Lower lobe of right lung (tissue), 2 donors: ENCODE measurements at places on chromosomes 2 and 18. TPM values are rescaled to one million over a fixed set of nuclear protein-coding genes. Genes with fewer than 3 reads are reported as not detected.
A peak's percentile ranks its signal among the peaks of the same experiment; 100 is the strongest.

GRCh38 chr18:38948436-38948835 is 1382.8 kb upstream of the CELF4 start:
- no peak overlapping the region for H3K4me3 ChIP-seq
- no peak overlapping the region for H3K27ac ChIP-seq
- no peak for DNase-seq

DNA sequence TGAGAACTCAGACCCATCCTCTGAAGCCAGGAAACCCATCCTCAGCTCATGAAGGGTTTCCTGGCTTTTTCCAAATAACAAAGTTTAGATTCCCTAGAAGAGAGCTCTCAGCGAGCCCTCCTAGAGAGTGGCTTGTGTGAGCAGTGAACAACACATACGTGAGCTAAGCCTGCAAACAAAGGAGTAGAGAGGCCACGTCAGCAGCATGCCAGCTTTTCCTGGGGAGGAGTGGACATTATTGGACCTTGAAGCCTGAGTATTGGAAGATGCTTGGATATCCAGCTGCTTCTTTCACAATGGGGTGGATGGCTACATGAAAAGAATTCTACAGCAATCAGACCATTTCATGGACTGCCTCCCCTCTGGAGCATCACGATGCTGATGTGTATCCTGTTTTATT is 21.1 kb downstream of the KIF5C start:
- no peak for DNase-seq
- H3K4me1 ChIP-seq = no peaks in the 10 kb centered on the region
- no peaks in the 10 kb centered on the region for H3K36me3 ChIP-seq
- H3K27ac ChIP-seq = no peak overlapping the region
- no peaks in the 10 kb centered on the region for H3K27me3 ChIP-seq
- no peak overlapping the region for H3K4me3 ChIP-seq

- H3K27ac ChIP-seq = no peak overlapping the region
- no peak for DNase-seq
- no peaks in the 10 kb centered on the region for H3K4me1 ChIP-seq
- no peaks in the 10 kb centered on the region for H3K27me3 ChIP-seq
- H3K36me3 ChIP-seq = no peaks in the 10 kb centered on the region
Observed at GRCh38 chr18:34643989-34644388, 66.1 kb upstream of the DTNA start.

GRCh38 chr2:1088192-1088860 is 137.7 kb downstream of the SNTG2 start:
- H3K36me3 ChIP-seq = no peaks in the 10 kb centered on the region
- DNase-seq = no peak
- H3K4me1 ChIP-seq = no peaks in the 10 kb centered on the region
- H3K4me3 ChIP-seq = no peak overlapping the region
- H3K27me3 ChIP-seq = no peaks in the 10 kb centered on the region

DNA sequence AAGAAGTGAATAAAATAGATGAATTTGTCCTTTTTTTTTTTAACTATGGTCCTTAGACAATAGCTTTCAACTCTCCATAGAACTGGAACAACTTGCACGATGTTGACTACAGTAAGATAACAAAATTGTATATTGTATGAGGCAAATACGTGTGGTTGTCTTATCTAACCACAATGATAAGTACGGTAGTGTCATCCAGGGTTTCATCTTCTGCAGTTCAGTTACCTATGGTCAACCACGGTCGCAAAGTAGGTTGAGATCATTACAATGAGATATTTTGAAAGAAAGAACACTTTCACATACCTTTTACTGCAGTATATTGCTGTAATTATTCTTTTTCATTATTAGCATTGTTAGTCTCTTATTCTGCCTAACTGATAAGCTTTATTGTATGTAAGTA is 295.2 kb downstream of the PARD3B start:
- H3K36me3 ChIP-seq = no peaks in the 10 kb centered on the region
- H3K27ac ChIP-seq = no peak overlapping the region
- H3K4me3 ChIP-seq = no peak overlapping the region
- H3K27me3 ChIP-seq = no peaks in the 10 kb centered on the region

- no peaks in the 10 kb centered on the region for H3K27me3 ChIP-seq
- DNase-seq = no peak
- H3K4me3 ChIP-seq = no peak overlapping the region
- no peaks in the 10 kb centered on the region for H3K36me3 ChIP-seq
- no peaks in the 10 kb centered on the region for H3K4me1 ChIP-seq
- H3K27ac ChIP-seq = no peak overlapping the region
Observed at GRCh38 chr18:1350931-1351450, 446.3 kb downstream of the ADCYAP1 start.

DNA sequence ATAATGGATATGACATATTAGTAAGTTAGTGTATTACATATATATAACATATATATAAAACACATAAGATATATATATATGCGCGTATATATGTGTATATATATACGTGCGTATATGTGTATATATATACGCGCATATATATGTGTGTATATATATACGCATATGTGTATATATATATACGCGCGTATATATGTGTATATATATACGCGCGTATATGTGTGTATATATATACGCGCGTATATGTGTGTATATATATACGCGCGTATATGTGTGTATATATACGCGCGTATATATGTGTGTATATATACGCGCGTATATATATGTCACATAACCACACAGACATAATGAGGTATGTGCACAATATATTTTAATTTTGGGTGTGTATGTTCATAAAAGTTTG is 327.8 kb downstream of the MEIS1 start:
- H3K36me3 ChIP-seq = no peaks in the 10 kb centered on the region
- DNase-seq = no peak
- no peak overlapping the region for H3K27ac ChIP-seq

DNA sequence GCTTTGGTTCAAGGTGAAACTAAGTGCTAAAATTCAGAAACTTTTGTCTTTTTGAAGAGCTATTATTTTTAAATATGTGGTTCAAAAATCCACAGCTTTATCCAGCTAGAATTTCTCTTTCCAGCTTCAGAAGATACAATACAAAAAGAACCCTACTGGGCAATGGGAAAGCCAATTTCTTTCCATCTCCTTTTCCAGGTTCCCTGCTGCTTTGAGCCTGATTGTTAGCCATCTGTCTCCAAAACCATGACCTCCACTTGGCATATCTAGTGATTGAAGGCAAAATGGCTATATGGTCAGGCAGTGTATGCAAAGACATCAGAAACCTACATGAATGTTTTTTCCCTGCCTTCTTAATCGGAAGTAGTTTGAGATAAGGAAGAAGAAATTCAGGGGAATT is 134.1 kb downstream of the KCNH7 start:
- H3K27ac ChIP-seq = no peak overlapping the region
- DNase-seq = no peak
- H3K27me3 ChIP-seq = no peaks in the 10 kb centered on the region
- H3K4me3 ChIP-seq = no peak overlapping the region
- H3K36me3 ChIP-seq = no peaks in the 10 kb centered on the region

DNA sequence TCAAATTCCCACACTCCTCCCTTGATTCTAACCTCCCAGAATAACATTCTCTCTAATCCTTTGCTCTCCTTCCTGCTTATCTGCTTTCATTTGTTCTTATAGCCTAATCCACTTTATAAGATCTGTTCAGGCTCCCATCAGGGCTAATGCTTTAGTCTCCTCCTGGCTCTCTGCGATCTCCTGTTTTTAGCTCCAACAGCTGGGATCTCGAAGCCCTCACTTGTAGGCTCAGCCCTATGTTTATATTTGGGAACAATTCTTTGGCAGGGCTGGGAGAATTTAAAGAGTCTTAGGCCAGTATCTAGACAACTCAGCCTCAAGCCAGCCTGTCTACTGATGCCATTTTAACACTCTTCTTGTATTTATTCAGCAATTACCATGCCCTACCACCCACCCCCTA is 27.2 kb upstream of the RAPH1 start:
- peaks cover 5% of the 10 kb centered on the region for H3K4me1 ChIP-seq
- H3K27me3 ChIP-seq = no peaks in the 10 kb centered on the region
- no peaks in the 10 kb centered on the region for H3K36me3 ChIP-seq
- no peak overlapping the region for H3K4me3 ChIP-seq

DNA sequence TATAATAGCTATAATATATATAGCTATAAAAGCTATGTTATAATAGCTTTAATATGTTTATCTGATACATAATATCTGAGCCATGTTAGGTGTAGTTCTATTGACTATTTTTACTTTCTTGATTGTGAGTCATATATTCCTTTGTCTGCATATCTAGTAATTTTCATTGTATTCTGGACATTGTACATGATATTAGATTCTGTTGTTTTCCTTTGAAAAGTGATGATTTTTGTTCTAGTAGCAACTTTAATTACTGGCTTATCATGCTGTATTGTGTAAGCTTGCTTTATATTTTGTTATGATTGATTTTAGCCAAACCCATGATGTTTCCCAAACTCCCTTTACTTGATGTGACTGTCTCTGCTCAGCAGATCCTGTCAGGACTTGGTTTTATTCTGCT is 125.7 kb upstream of the TCF4 start:
- DNase-seq = no peak
- H3K4me1 ChIP-seq = no peaks in the 10 kb centered on the region
- H3K4me3 ChIP-seq = no peak overlapping the region

DNA sequence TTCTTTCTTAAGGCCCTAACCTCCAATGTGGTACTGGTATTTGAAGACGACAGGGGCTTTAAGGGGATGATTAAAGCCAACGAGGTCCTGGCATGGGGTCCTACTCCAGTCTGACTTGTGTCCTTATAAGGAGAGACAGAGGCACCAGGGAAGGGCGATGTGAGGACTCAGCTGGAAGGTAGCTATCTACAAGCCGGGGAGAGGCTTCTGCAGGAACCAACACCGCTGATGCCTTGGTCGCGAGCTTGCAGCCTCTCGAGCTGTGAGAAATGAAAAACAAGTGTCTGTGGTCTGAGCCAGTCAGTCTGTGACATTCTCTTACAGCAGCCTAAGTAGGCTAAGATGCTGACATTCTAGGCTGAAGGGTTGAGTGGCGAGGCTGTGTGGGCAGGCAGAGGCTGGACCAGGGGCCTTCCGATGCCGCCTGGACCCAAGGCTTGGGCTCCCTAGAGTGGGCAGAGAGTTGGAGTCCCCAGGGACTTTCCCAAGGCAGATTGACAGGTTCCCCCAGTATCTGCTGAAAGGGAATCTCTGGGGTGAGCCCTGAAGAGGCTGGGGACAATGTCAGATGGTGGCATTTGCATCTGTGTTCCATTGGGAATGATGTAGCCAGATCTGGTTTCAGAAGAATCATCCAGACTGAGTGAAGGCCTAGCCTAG is 322.9 kb upstream of the HS6ST1 start:
- no peaks in the 10 kb centered on the region for H3K27me3 ChIP-seq
- no peaks in the 10 kb centered on the region for H3K4me1 ChIP-seq
- H3K36me3 ChIP-seq = no peaks in the 10 kb centered on the region
- H3K27ac ChIP-seq = no peak overlapping the region
- no peak for DNase-seq

- H3K4me1 ChIP-seq = peaks cover 96% of the 10 kb centered on the region
- H3K27me3 ChIP-seq = no peaks in the 10 kb centered on the region
- no peak overlapping the region for H3K4me3 ChIP-seq
- H3K36me3 ChIP-seq = peaks cover 35% of the 10 kb centered on the region
Observed at GRCh38 chr2:173955004-173955403, 10.2 kb downstream of the SP3 start.

GRCh38 chr2:183564726-183565125 is 440.5 kb downstream of the NUP35 start:
- DNase-seq = no peak
- H3K36me3 ChIP-seq = no peaks in the 10 kb centered on the region
- no peak overlapping the region for H3K4me3 ChIP-seq
- no peaks in the 10 kb centered on the region for H3K4me1 ChIP-seq
- H3K27me3 ChIP-seq = no peaks in the 10 kb centered on the region

GRCh38 chr2:190365499-190366204 is 22.3 kb downstream of the INPP1 start:
- DNase-seq = no peak
- peaks cover 3% of the 10 kb centered on the region for H3K4me1 ChIP-seq
- H3K27me3 ChIP-seq = no peaks in the 10 kb centered on the region
- no peak overlapping the region for H3K4me3 ChIP-seq

GRCh38 chr2:94875064-94875819 is 4.0 kb downstream of the TEKT4 start:
- H3K27me3 ChIP-seq = peaks cover 38% of the 10 kb centered on the region
- H3K27ac ChIP-seq = no peak overlapping the region
- no peak overlapping the region for H3K4me3 ChIP-seq
- H3K4me1 ChIP-seq = no peaks in the 10 kb centered on the region
- H3K36me3 ChIP-seq = no peaks in the 10 kb centered on the region
- DNase-seq = peak; percentile 43

- no peak overlapping the region for H3K27ac ChIP-seq
- H3K4me1 ChIP-seq = peaks cover 10% of the 10 kb centered on the region
- no peak overlapping the region for H3K4me3 ChIP-seq
- peaks cover 94% of the 10 kb centered on the region for H3K27me3 ChIP-seq
- no peaks in the 10 kb centered on the region for H3K36me3 ChIP-seq
Observed at GRCh38 chr2:70906439-70907005, 29.2 kb upstream of the ATP6V1B1 start.

GRCh38 chr2:216344206-216344949 is 27.9 kb downstream of the MARCHF4 start:
- H3K4me1 ChIP-seq = peaks cover 14% of the 10 kb centered on the region
- no peaks in the 10 kb centered on the region for H3K27me3 ChIP-seq
- no peak overlapping the region for H3K27ac ChIP-seq
- H3K4me3 ChIP-seq = no peak overlapping the region
- no peaks in the 10 kb centered on the region for H3K36me3 ChIP-seq
- no peak for DNase-seq

DNA sequence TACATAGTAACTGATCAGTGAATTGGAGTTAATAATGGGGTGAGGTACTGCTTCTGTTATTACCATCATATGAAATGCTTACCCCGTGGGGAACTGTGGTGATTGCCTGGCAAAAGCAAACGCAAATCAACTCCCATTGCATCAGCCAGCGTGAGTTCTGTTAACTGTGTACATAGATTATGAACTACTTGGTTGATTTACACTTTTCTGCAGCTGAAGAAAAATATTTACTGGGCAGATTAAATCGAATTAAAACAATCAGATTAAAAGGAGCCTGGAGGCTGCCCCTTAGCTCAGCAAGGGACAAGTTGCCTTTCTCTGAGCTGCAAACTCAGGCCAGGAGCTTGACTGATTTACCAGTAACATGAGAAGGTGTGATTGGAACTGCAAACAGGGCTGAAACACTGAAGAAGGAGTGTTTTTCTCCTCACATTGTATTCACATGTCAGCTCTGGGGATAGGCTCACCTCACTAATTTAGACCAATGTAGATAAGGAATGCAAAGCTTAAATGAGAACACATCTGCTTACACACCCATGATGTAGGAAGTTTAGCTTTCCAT is 220.1 kb downstream of the OSR1 start:
- H3K27ac ChIP-seq = no peak overlapping the region
- no peak for DNase-seq
- H3K4me1 ChIP-seq = peaks cover 7% of the 10 kb centered on the region
- no peak overlapping the region for H3K4me3 ChIP-seq
- H3K27me3 ChIP-seq = no peaks in the 10 kb centered on the region
- no peaks in the 10 kb centered on the region for H3K36me3 ChIP-seq

C1GALT1C1L gene
- 0.44 TPM for total RNA-seq

FAM210A gene
- 9.2 TPM for total RNA-seq

NEU2 gene
- not detected for total RNA-seq

FAM161A gene
- total RNA-seq = 2.6 TPM

DNER gene
- 1.2 TPM for total RNA-seq

CAPN14 gene
- total RNA-seq = 0.15 TPM

SMYD1 gene
- total RNA-seq = not detected
